A673 (cell line): ENCODE measurements at places on chromosomes 6 and 20. TPM values are rescaled to one million over a fixed set of nuclear protein-coding genes. Genes with fewer than 3 reads are reported as not detected.

- DNase-seq, result no peak
- no peak overlapping the region for H3K27ac ChIP-seq
- H3K4me1 ChIP-seq, result no peaks in the 10 kb centered on the region
- H3K36me3 ChIP-seq, result no peaks in the 10 kb centered on the region
Measured at GRCh38 chr6:110735666-110736065, 79.6 kb downstream of the CDK19 start.

The NR2E1 gene
- total RNA-seq, result not detected in 2 replicates

DNA sequence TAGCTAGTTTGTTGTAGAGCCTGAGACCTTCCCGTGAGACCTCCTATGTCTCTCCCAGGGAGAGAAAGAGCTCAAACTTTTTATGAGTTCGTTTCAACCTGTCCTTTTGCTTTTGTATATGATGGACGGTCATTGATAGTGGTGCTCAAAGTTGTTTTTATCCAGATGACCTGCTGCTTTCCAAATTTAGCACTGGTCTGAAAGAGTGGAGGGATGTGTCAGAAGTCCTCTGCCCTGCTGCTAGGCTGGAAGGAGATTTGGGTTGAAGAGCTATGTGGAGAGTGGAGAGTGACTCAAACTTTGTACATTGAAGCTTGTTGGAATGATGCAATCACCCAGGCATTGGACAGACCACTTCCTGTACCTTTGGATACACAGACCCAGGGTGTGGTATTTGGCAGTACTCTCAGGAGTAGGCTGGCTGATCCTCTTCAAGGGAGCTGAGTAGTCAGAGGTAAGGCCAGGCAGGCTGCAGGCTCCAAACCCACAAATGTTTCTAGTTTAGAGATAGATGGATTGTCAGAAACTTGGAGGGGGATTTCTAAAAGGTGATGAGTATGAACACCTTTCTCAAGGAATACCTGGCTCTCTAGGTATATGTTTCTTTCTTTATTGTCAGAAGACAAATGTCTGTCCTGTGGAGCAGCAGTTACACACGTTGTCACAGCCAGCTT, 49.4 kb upstream of the RREB1 start:
- no peaks in the 10 kb centered on the region for H3K27me3 ChIP-seq
- no peaks in the 10 kb centered on the region for H3K36me3 ChIP-seq
- no peak overlapping the region for H3K4me3 ChIP-seq

The COL11A2 gene
- total RNA-seq, result 1.6 and 1.9 TPM in 2 replicates

DNA sequence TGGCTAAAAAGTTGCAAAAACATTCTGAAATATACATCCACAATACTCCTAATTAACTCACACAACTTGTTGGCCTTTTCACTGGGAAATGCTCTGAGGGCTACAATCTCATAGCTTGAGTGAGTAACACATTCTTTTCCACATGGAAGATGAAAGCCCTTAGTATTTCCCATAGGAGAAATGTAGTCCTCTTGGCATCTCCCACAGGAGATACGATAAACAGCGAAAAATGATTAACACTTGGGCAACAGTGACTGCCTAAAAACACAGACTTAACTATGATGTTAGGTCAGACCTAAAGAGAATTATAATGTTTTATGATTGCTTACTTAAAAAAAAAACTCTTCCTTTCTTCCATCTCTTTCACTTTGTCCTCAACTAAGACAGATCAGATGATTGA, 9.0 kb downstream of the MYLK4 start:
- H3K4me3 ChIP-seq, result no peak overlapping the region
- no peak overlapping the region for H3K27ac ChIP-seq
- DNase-seq, result no peak
- no peaks in the 10 kb centered on the region for H3K36me3 ChIP-seq

DNA sequence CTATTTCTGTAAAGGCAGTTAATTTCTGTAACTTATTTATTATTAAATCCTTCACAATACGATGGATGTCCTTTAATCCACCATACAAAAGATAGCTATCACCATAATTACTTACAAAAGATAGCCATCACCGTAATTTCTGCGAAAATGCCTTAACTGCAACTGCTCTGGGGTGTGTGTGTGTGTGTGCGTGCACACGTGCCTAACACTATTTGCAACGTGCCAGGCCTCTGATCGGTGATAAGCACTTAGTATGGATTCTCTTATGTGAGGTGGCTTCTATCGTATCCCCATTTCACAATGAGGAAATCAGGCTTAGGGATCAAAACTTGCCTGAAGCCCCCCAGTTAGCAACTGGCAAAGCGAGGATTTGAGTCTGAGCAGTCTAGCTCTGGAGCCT, 67.1 kb upstream of the RBM24 start:
- no peak overlapping the region for H3K4me3 ChIP-seq
- no peak overlapping the region for H3K27ac ChIP-seq
- no peak for DNase-seq

The WFDC5 gene
- not detected in 2 replicates for total RNA-seq

DNA sequence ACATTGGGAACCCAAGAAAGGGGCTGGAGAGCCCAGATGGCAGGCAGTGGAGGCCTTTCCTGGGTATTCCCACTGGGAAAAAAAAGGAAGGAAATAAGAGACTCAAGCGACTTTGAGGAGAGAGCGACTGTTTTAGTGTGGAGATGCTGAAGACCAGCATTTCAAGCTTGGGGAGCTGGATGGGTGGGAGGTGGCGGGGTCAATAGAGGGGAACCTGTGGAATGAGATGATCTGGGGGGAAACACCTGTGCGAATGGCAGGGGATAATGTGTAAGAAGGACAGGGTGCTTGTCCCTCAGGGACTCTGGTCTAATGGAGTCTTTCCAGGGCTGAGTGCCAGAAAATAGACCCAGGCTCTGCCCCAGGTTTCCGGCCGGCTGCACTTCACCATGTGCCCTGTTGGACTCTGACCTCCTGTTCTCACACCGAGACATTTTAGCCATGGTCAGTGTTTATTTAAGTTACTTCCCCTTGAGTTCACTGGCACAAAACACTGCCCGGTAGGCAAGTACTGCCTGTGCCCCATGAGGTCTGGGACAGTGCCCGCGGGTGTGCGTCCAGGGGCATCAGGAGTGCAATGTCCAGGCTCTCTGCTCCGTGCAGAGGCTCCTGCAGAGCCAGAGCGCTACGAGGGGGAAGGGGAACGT, 50.4 kb upstream of the NKX2-2 start:
- no peak overlapping the region for H3K27ac ChIP-seq
- no peaks in the 10 kb centered on the region for H3K36me3 ChIP-seq
- H3K27me3 ChIP-seq, result no peaks in the 10 kb centered on the region

- no peaks in the 10 kb centered on the region for H3K36me3 ChIP-seq
- H3K4me3 ChIP-seq, result no peak overlapping the region
- H3K27me3 ChIP-seq, result no peaks in the 10 kb centered on the region
- H3K4me1 ChIP-seq, result no peaks in the 10 kb centered on the region
- peak; percentile 23 for DNase-seq
Measured at GRCh38 chr6:127582777-127583462, 5.9 kb downstream of the C6orf58 start.

DNA sequence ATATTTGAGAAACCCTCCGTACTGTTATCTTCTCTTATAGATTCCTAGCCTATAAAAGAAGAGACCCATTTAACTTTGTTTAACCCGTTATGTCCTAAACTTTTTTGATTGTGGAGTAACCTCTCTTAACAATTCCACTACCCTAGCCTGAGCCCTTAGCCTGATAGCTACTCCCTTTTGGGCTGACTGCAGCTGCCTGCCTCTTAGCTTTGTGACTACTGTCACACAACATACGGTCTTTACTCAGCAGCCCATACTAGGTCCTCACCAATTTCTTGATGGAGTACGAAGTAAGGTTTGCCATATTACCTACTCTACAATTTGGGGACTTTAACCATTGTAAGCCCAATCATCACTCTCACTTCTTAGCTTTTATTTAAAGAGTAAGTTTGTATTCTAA, 72.7 kb downstream of the QRSL1 start:
- no peaks in the 10 kb centered on the region for H3K27me3 ChIP-seq
- no peak overlapping the region for H3K4me3 ChIP-seq
- no peak for DNase-seq
- H3K4me1 ChIP-seq, result no peaks in the 10 kb centered on the region

The GHRH gene
- total RNA-seq, result not detected in 2 replicates

The FRK gene
- 10.0 and 12.3 TPM in 2 replicates for total RNA-seq

The ADTRP gene
- total RNA-seq, result not detected in 2 replicates

- peak; percentile 14 for DNase-seq
- H3K36me3 ChIP-seq, result no peaks in the 10 kb centered on the region
- no peak overlapping the region for H3K4me3 ChIP-seq
- H3K4me1 ChIP-seq, result peaks cover 15% of the 10 kb centered on the region
- H3K27ac ChIP-seq, result no peak overlapping the region
Measured at GRCh38 chr20:58458342-58459057, 56.7 kb downstream of the APCDD1L start.

GRCh38 chr6:3287976-3288707, 29.4 kb downstream of the PSMG4 start:
- no peak for DNase-seq
- H3K27ac ChIP-seq, result no peak overlapping the region
- H3K27me3 ChIP-seq, result no peaks in the 10 kb centered on the region
- no peaks in the 10 kb centered on the region for H3K36me3 ChIP-seq
- H3K4me3 ChIP-seq, result no peak overlapping the region

GRCh38 chr6:112485827-112486212, 138.7 kb downstream of the RFPL4B start:
- no peaks in the 10 kb centered on the region for H3K27me3 ChIP-seq
- H3K4me1 ChIP-seq, result peaks cover 8% of the 10 kb centered on the region
- DNase-seq, result peak; percentile 55
- no peak overlapping the region for H3K27ac ChIP-seq
- H3K4me3 ChIP-seq, result no peak overlapping the region
- H3K36me3 ChIP-seq, result no peaks in the 10 kb centered on the region

The MYT1 gene
- total RNA-seq, result not detected in 2 replicates
